ENCODE measurements at places on chromosomes 13 and 19.

DNA sequence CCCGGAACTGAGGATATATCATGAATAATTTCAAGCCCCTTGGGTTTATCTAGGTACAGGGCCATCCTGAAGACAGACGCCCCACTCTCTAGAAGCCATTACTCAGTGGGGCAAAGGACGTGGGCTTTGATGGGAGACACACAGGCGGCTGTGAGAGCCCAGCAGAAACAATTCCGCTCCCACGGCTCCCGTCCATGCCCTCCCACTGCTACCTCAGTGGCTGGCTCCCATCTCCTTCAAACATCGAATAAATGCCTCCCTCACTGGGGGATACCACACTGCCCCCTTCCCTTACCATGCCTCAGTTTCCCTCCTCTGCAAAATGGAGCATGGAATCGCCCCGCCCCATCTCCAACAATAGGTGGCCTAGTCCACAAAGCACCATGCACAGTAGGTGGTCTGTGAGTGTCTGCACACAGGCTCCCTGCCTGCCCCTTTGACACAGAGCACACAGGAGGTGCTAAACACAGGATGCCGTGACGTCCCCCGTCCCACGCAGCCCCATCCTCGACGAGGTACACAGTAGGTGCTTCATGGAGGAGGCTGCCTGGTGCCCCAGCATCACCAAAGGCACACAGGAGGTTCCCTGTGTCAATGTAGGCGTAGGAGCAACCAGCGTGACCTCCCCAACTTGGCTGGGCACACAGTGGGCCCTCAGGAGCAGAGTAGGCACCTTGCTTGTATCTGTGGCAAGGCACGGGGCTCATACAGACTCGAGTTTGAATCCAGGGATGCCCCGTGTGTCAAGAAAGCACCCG, 46.0 kb downstream of the PTPRS start:
- no peak for DNase-seq

DNA sequence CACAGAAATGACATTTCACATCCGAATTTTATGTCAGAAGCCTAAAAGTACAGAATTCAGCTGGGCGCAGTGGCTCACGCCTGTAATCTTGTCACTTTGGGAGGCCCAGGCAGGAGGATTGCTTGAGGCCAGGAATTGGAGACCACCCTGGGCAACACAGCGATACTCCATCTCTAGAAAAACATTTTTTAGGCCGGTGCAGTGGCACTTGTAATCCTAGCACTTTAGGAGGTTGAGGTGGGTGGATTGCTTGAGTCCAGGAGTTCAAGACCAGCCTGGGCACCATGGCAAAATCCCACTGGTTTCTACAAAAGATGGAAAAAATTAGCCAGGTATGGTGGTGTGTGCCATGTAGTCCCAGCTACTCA, 15.3 kb downstream of the NOP53 start:
- DNase-seq: no peak

- DNase-seq: no peak
These were observed 72.4 kb upstream of the SOX1 start for GRCh38 chr13:111994578-111994977.

DNA sequence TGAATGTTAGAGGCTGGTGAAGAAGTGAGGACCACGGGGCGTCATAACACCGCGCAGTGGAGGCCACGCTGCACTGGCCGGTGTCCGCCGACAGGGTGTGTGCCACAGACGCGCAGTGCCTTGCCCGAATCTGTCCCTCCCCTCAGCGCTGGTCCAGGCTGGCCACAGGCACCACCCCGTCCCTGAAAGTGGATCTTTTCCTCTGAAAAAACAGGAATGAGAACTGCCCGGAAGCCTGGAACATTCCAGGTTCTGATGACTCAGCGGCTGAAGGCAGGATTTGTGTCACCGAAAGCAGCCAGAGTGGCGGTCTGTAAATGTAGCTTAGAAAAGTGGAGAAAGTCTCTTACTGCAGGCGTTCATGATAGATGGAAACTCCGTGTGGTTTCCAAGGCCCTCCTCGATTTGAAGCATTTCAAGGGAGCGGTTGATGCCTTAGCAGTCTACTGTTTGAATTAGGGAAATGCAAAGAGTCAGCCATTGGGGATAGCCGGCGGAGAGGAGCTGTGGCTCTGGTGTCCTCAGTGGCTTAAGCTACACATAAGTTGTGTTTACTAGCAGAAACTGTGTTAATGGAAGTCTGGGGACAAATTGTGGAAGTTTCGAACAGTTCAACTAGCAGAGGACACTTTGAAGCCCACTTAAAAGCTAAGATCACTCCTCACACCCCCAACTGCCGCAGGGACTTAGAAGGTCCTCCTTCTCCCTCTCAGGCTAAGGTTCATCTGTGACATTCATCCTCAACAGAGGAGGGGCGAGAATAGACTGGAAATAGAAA, 70.8 kb downstream of the NUFIP1 start:
- peak; percentile 91 for DNase-seq

DNA sequence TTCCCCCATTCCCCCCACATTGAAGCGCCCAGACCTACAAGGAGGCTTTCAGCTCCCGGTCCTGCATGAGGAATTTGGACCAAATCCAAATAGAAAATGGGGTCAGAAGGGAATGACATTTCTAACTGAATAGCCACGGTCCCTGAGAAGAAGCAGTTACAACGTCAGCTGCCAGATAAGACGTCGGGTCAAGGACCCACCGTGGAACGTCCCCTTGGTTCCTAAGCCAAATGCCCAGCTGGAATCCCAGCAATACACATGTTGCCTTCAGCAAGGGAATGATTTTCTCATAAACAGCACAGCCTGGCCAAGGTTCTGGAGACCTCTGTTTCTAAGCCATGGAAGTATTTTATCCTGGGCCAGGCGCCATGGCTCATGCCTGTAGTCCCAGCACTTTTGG, 109.1 kb upstream of the PEG3 start:
- DNase-seq: no peak

DNA sequence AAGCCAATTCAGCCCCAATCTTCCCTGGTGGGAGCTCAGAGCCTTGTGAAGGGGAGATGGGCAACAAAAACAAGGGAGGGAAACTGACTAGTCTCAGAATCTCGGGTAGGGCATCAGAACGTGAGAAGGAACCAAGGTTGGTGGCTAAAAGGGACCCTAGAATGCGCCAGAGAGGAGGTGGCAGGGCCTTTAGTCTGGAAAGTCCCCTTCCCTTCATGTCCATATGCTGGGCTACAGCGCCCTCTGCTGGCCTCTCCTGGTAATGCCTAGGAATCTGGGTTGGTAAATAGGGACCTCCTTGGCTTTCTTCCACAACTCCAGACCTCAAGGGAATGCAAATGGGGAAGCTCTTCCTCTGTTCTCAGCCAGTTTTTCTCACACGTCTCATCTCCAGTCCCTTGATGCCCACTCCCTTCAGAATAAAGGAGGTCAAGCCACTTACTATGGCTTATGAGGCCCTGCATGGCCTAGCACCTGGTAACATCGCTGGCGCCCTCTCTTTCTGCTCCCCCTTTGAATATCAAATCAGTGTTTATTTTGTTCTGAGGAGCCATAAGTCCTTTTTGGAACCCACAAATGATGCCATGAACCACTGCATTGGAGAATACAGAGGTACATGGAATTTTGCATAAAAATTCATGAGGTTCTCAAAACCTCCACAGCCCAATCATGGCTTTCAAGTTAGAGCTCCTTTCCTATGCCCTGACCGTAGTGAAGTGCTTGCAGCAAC, 1.4 kb upstream of the CCDC97 start:
- peak; percentile 92 for DNase-seq

DNA sequence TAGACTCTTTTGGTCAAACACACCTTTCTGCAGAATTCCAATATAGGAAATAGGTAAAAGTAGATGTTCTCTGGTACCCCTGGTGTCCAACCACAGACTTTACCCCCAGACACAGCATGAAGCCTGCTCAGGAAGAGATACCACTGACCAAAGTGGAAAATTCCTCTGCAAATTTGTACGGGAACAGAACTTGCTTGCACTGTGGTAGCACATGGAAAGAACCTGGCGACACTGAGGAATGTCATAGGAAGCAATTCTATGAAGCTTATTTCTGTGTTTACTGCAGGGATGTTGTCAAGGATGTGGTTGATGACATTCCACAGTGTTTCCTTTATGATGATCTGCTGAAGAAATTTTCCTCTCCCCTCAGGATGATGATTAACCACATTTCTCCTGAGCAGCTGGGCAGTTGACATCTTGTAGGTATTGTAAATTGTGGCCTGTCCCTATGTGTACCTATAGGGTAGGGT, 48.9 kb upstream of the TNFSF11 start:
- no peak for DNase-seq

GRCh38 chr13:46642254-46642653, 89.3 kb downstream of the LRCH1 start:
- no peak for DNase-seq

DNA sequence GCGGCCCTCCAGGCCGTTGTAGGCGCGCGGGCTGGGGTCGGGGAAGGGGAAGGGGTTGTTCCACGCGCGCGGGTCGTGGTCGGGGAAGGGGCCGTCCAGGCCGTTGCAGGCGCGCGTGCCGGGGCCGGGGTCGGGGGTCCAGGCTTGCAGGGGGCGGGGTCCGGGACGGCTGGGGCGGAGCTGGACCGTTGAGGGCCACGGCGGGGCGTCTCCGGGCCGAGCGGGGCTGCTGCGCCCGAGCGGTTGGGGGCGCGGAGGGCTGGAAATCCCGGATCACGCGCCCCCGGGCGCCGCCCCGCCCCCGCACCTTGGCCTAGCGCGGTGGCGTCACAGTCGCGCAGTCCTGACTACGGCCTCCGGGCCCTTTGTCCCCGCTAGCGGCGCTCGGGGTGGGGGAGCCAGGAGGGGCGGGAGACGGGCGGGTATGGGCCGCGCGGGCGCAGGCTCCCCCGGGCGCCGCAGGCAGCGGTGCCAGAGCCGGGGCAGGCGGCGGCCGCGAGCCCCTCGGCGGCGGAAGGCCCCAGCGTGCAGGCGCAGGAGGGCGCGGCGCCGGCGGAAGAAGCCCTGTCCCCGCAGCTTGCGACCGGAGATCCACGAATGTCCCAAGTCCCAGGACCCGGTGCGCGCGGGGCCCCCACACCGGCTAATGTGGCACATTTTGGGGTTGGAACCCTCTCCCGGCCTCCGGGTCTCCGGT, 665 bp downstream of the GPX4 start:
- peak; percentile 86 for DNase-seq

GRCh38 chr13:100532836-100533435, 55.7 kb downstream of the GGACT start:
- no peak for DNase-seq

- DNase-seq: no peak
These were observed 8.9 kb downstream of the LGI4 start for GRCh38 chr19:35125749-35126623.

DNA sequence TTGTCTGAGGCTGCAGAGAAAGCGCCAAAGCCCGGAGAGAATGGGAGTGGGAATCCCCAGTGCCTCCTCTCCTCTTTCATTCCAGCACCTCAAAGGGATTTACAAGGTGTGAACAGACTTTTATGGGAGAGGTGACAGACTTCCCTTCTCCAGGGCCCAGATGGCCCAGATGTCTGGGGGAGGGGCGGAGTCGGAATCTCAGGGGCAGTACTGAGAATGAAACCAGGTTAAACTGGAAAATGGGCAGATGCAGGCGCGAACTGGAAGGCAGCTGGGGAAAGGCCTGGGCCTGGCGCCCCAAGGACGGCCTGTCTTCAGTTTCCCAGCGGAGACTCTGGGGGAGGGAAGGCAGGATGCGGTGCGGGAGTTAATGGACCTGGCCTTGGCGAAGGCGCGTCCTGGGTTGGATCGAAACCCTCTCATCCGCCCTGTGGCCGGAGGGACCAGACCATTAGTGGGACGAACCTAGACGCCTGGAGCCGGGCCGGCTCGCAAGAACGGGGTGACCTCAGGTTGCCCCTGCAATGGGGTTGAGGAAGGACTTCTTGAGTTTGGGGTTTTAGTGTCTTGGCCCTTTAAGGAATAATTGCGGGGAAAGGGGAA, 592 bp upstream of the TRIP10 start:
- no peak for DNase-seq

- DNase-seq: no peak
These were observed 2783.8 kb downstream of the PCDH9 start for GRCh38 chr13:64446372-64446771.

- peak; percentile 38 for DNase-seq
These were observed 2.8 kb upstream of the ZNF543 start for GRCh38 chr19:57317503-57317902.

DNA sequence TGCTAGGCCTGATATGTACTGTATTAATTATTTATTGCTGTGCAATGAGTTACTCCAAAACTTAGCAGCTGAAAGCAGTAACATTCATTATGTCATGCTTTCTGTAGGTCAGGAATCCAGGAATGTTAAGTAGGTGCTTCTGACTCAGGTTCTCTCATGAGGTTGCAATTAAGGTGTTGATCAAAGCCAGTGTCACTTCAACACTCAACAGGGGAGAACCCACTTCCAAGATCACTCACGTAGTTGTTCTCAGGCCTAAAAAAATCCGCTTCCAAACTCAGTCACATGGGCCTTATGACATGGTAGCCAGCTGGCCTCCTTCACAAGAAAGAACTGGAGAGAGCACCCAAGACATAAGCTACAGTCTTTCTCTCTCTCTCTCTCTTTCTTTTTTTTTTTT, 211.1 kb upstream of the NBEA start:
- DNase-seq: no peak

- peak; percentile 87 for DNase-seq
These were observed 638 bp downstream of the ADGRE5 start for GRCh38 chr19:14381689-14382474.

GRCh38 chr13:33299626-33300025, 14.1 kb upstream of the STARD13 start:
- no peak for DNase-seq

DNA sequence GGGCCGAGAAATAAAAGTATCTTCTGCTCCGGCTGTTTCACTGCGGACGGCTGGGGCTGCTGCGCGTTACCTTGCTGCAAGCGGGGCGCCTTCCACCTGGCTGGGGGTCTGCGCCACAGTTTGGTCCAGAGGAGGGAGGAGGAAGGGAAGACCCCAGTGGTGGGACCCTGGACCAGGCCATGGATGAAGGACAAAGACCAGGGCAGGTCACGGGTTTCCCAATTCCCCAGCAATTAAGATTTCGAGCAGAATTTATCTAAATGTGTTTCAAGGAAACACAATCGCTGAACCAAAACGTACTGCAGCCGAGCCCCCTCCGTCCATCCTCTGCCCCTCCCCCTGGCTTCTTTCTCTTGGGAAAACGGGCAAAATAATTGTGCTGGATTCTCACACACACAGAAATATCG, 2.9 kb downstream of the SOX1 start:
- DNase-seq: no peak

GRCh38 chr19:19661675-19662251, 1.7 kb downstream of the ATP13A1 start:
- DNase-seq: peak; percentile 44

GRCh38 chr13:110431425-110432294, 124.6 kb downstream of the COL4A2 start:
- no peak for DNase-seq

GRCh38 chr13:103941506-103942140, 875.4 kb upstream of the SLC10A2 start:
- no peak for DNase-seq

DNA sequence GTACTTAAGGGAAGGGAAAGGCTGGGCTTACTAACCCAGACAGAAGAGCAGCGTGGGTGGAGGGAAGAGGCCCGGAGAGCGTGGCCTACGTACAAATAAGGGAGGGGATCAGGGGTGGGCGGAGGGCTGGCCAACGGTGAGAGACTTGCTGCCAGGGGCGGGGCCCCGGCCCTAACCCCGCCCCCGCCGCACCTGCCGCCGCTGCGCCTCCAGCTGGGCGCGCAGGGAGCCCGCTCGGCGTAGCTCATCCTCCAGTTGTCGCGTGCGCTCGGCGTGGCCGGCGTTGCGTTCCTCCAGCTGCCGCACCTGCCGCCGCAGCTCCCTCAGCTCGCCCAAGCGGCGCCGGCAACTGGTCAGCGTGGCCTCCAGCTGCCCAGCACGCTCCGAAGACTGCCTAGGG, 5.7 kb downstream of the HOOK2 start:
- DNase-seq: peak; percentile 58

- DNase-seq: no peak
These were observed 449.8 kb downstream of the DACH1 start for GRCh38 chr13:71417205-71417604.

- peak; percentile 47 for DNase-seq
These were observed 1.4 kb upstream of the RBM26 start for GRCh38 chr13:79407349-79407979.

Measured in erythroblast (primary cell).